CD4-positive, alpha-beta T cell treated with Interleukin-6 for 4 hours (primary cell): ENCODE measurements at places on chromosomes 1 and 21.

GRCh38 chr1:200488375-200489165 is 78.7 kb upstream of the ZNF281 start:
- peak; percentile 52 for DNase-seq

- no peak for DNase-seq
Observed at GRCh38 chr1:70608815-70609214, 197.7 kb downstream of the CTH start.

DNA sequence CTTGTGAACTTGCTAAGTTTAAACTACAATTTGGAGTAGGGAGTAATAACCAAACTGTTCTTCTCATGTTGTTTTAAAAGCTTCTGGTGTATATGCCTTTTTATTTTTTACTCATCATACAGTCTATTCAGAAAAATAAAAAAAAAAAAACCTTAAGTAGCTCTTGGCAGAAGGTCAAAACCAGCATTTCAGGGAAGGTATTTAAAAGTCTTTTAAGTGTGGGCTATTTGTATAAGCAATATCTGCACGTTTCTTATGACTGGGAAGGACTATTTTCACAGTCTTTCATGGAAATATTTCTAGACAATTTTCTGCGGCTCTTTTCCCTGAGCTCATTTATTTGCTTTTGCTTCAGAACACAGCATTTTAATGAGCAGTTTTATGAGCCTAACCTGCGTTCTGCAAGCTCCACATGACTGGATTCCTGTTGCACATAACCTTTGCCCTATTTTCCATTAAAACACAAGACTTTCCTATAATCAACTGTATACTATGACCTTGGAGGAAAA is 60.9 kb upstream of the C1orf105 start:
- no peak for DNase-seq

GRCh38 chr1:11730429-11730891 is 5.5 kb upstream of the AGTRAP start:
- peak; percentile 53 for DNase-seq

GRCh38 chr1:21634806-21635535 is 34.2 kb downstream of the RAP1GAP start:
- DNase-seq = no peak

- DNase-seq = no peak
Observed at GRCh38 chr1:146020058-146021049, 1.2 kb downstream of the HJV start.

GRCh38 chr1:94305704-94306103 is 68.3 kb upstream of the ARHGAP29 start:
- no peak for DNase-seq

DNA sequence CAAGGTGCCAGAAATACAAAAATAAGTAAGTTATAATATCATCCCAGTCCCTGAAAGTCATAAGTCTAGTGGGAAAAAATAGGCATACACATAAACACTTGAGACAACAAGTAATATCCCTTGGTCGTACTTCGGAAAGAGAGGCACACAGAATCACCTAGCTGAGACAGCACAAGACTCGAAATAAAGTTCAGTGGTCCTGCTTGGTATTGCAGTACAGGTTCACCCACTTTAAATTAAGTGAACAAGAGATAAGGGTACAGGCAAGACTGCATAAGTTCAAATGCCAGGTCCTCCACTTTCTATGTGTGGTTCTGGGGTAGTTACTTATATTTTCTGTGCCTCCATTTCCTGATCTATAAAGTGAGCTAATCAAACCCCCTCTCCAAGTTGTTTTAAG is 47.6 kb downstream of the SEC16B start:
- DNase-seq = no peak

DNA sequence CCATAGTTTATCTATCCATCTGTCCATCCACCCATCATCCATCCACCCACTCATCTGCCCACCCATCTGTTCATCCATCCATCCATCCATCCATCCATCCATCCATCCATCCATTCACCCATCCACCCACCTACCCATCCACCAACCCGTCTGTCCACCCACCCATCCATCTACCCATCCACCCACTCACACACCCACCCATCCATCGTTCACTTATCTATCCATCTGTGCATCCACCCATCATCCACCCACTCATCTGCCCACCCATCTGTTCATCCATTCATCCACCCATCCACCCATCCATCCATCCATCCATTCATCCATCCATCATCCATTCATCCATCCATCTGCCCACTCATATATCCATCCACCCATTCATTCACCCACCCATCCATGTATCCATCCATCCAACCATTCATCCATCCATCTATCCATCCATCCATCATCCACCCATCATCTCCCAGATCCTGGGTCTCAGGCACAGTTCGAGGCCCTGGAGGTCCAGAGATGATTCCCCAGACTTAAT is 88.2 kb upstream of the WNT4 start:
- no peak for DNase-seq

- DNase-seq = no peak
Observed at GRCh38 chr1:71231751-71232150, 150.9 kb upstream of the ZRANB2 start.

GRCh38 chr1:24278726-24279125 is 40.4 kb upstream of the GRHL3 start:
- DNase-seq = no peak

GRCh38 chr1:65020774-65021173 is 54.4 kb upstream of the JAK1 start:
- DNase-seq = no peak

DNA sequence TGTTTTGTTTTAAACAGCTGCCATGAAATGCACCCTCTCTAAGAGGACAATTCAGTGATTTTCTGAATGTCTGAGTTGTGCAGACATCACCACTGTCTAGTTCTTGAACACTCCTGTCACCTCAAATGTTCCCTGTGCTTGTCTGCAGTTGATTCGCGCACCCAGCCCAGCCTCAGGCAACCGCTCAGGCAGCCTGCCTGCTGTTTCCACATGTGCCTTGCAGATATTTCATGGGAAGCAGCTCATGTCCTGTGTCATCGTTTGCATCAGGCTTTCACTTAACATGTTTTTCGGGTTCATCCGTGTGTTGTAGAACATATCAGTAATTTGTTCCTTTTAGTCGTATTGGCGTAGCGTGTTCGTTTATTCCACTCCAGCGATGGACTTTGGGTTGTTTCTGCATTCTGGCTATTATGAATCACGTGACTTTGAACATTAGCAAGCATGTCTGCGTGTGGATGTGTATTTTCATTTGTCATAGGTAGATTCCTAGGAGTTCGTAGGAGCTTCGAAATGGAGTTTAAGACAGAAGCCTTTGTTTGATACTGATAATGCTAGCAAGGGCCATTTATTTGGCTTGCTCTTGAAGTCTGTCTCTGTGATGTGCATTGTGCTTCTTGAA is 12.1 kb downstream of the ADARB1 start:
- no peak for DNase-seq

GRCh38 chr1:55751776-55752175 is 536.6 kb upstream of the USP24 start:
- no peak for DNase-seq

DNA sequence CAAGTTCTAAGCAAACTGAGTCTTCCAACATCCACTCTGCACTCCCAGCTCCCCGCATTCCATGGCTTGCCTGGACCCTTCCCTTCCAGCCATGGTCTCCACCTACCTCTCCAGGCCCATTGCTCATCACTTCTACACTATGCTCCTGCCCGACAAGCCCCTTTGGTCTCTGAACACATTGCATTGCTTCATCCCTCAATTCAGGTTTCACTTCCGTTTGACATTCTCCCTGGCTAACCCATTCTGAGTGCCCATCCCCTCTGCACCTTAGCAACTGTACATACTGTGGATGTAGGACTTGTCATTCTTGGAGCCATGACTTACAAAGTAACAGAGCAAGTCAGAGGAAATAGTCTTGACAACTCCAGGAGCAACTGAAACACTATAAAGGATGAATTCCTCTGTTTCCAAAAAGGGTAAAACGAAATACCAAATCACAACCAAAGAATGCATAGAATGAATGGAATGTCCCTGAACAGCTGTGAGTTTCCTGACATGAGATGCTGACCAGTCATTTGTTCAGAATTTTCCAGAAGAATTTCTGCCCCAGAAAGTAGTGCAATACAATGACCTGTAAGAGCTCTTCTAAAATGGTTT is 66.7 kb downstream of the KCNJ6 start:
- no peak for DNase-seq

- no peak for DNase-seq
Observed at GRCh38 chr1:33188572-33189275, 6.9 kb upstream of the TRIM62 start.
